ENCODE measurements at places on chromosomes 12 and 14.

- DNase-seq, result no peak
Measured at GRCh38 chr14:94052662-94053061, 26.5 kb downstream of the OTUB2 start.

GRCh38 chr12:126781593-126781992 is 1485.4 kb upstream of the TMEM132C start:
- DNase-seq, result no peak

GRCh38 chr12:14396071-14396470 is 30.6 kb downstream of the ATF7IP start:
- no peak for DNase-seq

- DNase-seq, result no peak
Measured at GRCh38 chr14:76846331-76847047, 20.3 kb downstream of the LRRC74A start.

- DNase-seq, result no peak
Measured at GRCh38 chr12:121648458-121649028, 20.9 kb downstream of the MORN3 start.

DNA sequence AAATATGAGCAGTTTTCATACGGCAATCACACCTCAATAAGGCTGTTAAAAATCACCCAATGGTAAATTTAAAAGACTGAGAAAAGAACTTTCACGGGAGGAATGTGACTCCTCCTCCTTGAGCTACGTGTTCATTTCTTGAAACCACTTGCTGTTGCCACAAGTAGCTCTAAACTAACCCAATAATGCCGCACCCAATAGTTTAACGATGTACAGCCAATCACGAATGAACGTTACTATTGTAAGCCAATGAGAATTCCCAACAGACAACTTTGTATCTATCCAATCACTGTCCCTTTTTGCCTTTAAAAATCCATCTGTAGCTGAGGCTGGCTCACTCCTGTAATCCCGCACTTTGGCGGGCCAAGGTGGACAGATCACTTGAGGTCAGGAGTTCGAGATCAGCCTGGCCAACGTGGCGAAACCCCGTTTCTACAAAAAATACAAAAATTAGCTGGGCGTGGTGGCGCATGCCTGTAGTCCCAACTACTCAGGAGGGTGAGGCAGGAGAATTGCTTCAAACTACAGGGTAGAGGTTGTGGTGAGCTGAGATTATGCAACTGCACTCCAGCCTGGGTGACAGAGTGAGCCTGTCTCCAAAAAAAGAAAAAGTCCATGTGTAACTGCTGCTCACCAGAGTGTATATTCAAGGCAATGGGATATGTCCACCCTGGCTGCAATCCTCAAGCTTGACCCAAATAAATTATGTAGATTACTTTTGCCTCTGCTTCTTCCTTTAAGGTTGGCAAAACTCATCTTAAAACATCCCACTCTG is 24.4 kb upstream of the BTBD6 start:
- no peak for DNase-seq
